Iris pigment epithelial cell (primary cell): ENCODE measurements at places on chromosomes 5 and 9.
A peak's percentile ranks its signal among the peaks of the same experiment; 100 is the strongest.

- no peak for DNase-seq
Measured at GRCh38 chr5:100539519-100539918, 4.3 kb downstream of the FAM174A start.

- peak; percentile 76 for DNase-seq
Measured at GRCh38 chr5:145237843-145238242, 597.3 kb downstream of the PRELID2 start.

DNA sequence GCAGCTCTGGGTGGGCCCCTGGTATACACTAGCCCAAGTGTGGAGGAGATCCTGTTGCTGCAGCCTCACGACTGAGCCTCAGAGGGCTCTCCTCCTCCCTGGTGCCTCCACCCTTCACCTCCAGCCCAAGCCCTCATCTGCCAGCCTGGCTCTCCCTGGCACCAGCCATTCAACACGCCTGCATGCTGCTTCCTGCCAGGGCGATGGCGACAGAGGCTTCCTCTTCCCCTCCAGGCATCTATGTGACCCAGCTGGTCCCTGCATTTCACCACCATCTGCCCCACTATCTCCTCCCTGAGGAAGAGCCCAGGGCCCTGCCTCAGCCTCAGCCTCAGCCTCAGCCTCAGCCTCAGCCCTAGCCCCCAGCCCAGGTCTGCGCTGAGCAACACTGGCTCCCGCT lies 54.8 kb upstream of the ANGPTL2 start:
- no peak for DNase-seq

DNA sequence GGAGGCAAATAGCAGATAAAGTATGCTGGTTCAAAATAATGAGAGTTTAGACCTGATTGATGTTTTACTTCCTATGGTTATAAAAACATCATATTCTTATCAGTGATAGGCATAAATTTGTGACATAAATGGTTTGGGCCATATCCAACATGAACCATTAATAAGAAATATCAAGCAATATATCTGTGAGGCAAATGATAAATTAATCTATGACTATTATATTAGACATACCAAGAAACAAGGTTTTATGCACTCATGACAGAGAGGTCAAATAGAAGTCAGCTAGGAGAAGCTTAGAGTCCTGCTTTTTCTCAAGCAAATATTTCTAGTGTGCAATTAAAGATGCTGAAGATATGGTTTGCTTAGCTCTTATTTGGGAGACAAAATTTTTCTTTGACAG lies 10.4 kb downstream of the SMIM3 start:
- peak; percentile 14 for DNase-seq

GRCh38 chr9:26054600-26055520 lies 376.6 kb upstream of the TUSC1 start:
- DNase-seq: peak; percentile 8

DNA sequence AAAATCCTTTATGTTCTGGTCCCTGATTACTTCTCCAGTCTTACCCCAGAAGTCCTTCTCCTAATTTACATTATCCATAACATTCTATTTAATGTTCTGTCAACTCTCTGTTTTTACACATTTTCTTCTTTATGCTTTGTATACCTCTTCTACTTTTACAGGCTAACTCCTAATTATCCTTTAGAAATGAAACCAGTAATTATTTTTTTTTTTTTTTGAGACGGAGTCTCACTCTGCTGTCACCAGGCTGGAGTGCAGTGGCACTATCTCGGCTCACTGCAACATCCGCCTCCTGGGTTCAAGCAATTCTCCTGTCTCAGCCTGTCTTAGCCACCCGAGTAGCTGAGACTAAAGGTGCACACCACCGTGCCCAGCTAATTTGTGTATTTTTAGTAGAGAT lies 9.0 kb downstream of the CENPK start:
- DNase-seq: no peak

GRCh38 chr9:72509053-72509452 lies 12.4 kb upstream of the TMC1 start:
- DNase-seq: peak; percentile 67

- DNase-seq: no peak
Measured at GRCh38 chr9:86765746-86766430, 181.4 kb downstream of the GAS1 start.

DNA sequence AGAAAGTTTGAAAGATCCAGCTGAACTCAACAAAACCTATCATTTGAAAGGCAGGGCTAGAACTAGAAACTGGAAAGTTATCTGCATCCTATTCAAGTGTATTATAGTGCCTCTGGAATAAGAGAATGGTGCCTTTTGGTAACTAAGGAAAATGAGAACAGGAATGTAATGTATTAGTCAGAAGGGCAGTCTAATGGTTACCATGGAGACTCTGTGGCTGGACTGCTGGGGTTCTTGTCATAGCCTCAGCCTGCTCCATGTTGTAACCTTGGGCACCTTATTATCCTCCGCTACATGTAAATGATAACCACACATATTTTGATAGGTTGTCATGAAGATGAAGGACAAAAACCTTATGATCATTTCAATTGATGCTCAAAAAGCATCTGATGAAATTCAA lies 24.6 kb upstream of the IFNB1 start:
- peak; percentile 36 for DNase-seq

- DNase-seq: no peak
Measured at GRCh38 chr9:112720113-112720780, 2.3 kb upstream of the INIP start.

GRCh38 chr9:108953983-108954574 lies 19.9 kb downstream of the ABITRAM start:
- DNase-seq: peak; percentile 68

- DNase-seq: no peak
Measured at GRCh38 chr9:15433191-15433590, 10.5 kb downstream of the SNAPC3 start.

GRCh38 chr5:173963867-173964441 lies 25.0 kb upstream of the C5orf47 start:
- DNase-seq: no peak

DNA sequence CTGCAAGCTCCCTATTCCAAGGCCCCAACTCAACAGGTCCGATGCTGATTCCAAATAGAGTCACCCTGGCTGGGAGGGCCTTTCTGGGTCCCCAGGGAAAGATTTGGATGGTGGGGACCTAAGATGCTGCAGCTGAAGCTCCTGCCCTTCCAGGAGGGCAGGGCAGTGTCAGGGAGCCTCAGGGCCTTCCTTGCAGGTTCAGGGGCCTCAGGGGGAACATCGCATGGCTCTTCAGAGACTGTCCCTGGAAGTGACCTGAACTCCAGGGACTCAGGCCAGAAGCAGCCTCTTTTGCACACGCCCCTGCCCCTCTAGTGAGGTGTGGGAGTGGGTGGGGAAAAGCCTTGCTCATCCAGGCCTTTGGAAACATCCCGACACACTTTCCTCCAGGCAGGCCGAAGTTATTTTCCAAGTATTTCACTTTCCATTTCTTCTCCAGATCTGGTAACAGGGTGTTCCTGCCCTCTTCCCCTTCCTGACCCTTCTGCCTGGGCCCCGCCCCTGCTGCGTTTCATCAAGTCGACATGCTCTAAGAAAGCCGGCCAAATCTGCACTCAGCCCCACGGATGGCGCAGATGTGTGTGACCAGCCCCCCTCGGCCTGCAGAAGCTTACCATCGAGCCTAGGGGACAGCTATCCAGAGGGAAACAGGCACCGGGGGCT lies 159.5 kb downstream of the FGF18 start:
- DNase-seq: no peak

DNA sequence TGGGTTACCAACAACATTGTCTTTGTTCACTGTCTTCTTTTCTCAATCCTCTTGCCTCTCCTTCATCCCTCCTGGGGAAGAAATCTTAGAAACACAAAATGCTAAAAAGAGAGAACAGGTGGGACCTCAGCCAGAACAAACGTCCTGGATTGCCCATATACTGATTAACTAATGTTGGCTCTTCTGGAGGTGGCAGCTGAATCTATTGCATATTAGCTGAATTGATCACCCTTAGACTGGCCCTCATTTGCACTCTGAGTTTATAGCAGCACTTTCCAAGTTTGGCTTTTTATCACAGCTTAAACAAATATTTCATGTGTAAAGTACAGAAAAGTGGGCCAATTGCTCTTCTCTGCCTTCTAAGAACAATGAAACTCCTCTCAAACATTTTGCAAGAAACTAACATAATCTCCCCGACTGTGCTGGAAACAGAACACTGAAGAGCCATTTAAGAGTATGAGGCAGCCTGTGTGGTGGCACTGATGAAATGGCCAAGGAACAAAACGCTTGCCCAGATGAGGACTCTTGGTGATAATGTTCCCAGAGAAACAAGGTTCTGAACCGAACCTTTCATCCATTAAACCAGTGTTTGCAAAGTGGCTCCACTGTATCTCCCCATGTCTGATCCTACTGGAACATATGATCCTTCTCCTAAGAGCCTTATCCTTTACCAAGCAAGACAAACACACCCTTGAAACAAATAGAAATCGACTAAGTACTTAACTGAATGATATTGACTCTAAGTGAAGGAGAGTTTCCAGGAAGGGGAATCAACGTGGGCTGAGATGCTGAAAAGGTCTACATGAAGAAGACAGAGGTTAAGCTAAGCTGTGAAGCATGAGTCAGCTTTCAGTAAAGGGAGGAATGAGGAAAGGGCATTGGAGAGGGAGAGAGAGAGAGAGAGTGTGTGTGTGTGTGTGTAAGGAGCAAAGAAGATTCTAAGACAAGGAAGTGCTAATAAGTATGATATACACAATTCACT lies 83.2 kb upstream of the LIFR start:
- peak; percentile 81 for DNase-seq

GRCh38 chr9:84991514-84991870 lies 322.0 kb downstream of the NTRK2 start:
- DNase-seq: no peak

DNA sequence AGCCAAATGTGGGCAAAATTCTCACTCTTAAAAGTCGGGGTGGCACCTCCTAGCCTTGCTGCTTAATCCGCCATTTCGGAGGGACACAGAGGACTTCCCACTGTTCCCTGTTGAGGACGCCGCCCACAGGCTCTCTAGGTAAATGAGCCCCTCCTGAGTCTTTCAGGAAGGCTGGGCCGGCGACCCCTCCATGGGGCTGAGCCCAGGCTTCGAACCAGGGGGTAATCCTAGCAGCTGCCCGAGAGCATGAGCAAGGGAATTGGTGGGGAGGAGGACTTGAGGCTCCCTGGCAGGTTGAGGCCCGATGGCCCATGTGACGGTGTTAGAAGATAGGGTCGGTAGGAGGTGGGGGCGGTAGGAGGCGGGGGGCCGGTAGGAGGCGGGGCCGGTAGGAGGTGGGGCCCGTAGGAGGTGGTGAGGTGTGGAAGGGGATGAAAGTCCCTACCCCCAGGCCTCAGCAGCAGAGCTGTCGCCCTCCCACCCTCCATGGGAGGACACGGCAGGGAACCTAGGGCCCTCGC lies 17.1 kb downstream of the SLC12A7 start:
- DNase-seq: no peak

DNA sequence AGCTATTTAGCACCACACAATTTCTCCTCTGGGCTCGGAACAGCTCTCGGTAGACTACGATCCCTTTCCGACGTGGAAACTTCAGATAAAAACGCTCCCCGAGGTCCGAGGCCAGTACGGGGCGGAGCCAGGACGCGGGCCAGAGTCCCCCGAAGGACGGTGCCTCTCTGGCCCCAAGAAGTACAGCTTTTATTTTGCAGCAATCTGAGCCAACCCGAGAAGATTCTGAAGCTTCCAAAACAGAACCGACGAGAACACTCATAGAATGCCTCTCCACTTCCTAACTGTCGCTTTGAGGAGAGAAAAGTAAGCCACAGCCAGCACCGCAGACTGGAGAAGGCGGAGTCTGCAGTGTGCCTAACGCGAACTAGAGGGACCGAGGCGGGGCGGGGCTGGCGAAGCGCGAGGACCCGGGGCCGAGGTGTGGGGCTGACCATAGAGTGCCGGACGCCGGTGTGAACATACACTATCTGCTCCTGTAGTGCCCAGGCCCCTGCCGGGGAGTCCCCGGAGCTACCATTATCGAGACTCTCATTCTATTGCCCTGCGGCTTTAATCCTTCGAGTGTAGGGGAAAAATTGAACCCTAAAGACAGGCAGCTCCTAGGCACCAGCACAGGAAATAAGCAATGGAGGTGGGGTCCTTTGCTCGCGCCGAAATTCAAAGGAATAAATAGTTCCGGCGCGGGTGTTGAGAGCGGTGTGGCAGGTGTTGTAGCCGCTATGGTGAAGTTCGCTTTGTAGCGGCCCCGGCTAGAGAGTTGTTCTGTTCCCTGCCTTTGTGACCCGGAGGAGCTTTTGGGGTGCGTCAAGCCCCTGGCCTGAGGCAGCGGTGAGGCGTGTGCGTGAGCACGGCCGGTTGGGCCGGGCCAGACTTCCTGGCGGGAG lies at the start of gene SMC2:
SMC2 (plus strand) TSS at position 663 of the 887 bp plus-strand sequence. CDS start 1,076 bp downstream, outside the sequence.
- peak; percentile 90 for DNase-seq

GRCh38 chr5:147481376-147481775 lies 28.5 kb downstream of the DPYSL3 start:
- peak; percentile 95 for DNase-seq

DNA sequence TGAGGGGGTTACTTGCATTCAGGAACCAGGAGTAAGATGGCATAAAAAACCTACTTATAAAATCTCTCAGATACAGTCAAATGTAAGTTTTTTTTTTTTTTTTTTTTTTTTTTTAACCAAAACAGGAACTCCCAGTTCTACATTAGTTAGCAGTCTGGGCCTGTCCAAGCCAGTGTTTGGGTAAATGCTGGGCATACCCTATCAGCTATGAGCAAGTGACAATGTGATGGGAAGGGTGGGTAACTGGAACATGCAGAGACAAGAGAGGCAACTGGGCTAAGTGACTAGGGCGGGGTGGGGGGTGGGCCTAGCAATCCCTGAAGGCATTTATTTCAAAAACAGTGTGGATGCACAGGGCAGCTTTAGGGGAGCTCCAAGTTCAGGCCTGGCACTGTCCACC lies 2.3 kb downstream of the NMRK1 start:
- no peak for DNase-seq

DNA sequence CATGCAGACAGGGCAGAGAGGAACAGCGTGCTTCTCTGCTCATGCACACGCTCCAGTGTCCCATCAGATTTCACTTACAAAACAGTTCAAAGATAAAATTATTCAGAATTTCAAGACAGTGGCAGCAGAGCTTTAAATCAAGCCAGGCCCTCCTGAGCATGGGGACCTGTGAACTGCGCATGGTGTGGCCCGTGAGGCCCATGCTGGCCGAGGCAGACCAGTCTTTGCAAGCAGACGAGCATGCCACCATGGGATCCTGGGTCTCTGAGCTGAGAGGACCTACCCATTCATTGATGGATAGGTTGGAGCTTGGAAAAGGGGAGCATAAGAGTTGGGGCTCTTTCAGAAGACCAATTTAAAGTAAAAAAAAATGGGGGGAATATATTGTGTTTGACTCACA lies 35.0 kb upstream of the SAP30L start:
- no peak for DNase-seq

- DNase-seq: no peak
Measured at GRCh38 chr5:77155179-77155785, 55.2 kb upstream of the PDE8B start.

DNA sequence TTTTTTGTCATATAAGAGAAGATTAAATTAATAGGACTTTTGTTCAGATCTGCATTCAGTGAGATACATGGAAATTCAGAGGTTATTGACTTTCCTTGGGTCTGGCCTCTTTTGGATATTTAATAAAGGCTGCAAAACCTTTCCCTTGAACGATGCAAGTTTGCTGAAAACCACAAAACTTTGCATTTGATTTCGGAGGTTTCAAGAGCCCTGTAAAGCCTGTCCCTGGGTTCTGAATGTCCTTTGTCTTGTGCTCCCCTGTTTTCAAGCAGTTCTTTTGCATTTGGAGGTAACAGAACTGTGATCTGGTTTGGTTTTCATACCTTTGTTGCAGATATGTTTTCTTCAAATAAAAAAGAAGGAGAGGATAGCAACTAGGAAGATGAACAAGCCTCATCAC lies 188.1 kb upstream of the DMRT1 start:
- DNase-seq: no peak

- DNase-seq: peak; percentile 69
Measured at GRCh38 chr5:147188200-147189108, 46.4 kb upstream of the STK32A start.

- DNase-seq: no peak
Measured at GRCh38 chr5:43680286-43680685, 77.3 kb downstream of the NNT start.
